ENCODE measurements at places on chromosomes 1 and 21. TPM values are rescaled to one million over a fixed set of nuclear protein-coding genes. Genes with fewer than 3 reads are reported as not detected.
A peak's percentile ranks its signal among the peaks of the same experiment; 100 is the strongest.

Gene TRNP1
- 182 TPM for total RNA-seq

Gene KMO
- total RNA-seq: not detected

Gene KRTAP12-2
- total RNA-seq: not detected

Gene NES
- total RNA-seq: 0.44 TPM

GRCh38 chr1:243944429-243945160 is 94.6 kb upstream of the AKT3 start:
- DNase-seq: peak; percentile 7

DNA sequence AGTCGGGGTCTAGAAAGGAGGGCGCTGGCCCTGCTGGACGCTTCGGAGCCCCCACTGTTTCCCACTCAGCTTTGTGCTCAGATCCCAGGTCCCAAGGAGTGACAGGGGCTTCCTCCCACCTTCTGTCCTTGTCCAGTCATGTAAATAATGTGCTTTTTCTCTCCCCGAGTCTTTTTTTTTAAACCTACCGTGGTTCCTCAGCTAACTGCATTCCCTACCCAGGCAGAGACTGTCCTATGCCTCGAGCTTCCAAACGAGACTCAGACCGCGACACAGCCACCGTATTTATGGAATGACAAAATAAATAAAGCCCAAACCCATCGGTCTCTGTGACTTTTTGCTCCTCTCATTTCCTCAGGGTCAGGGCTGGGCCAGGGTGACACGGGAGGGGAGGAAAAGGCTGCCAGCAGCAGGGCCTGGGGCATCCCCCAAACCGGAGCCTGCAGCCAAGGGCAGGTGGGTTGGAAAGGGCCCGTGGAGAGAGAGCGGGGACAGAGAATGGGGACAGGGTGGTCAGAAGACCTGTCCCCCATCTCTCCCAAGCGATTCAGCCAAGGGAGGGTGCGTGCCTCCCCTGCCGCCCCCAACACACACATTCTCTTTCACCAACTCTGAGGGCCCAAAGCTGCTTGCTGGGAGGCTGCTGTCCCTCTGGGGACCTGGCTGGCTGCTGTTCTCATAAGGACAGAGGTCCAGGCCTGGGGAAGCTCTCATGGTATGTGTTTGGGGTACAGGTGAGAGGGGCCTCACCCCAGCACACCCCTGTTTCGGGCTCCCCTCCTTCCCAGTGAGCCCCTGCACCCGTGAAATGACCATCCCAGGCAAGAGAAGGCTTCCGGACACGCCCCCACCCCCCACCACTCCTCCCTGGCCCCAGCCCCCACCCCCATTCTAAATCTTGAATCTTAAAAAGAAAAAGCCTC is 55.4 kb downstream of the KCNAB2 start:
- no peak for DNase-seq

GRCh38 chr1:48092401-48092800 is 95.2 kb upstream of the TRABD2B start:
- DNase-seq: no peak

DNA sequence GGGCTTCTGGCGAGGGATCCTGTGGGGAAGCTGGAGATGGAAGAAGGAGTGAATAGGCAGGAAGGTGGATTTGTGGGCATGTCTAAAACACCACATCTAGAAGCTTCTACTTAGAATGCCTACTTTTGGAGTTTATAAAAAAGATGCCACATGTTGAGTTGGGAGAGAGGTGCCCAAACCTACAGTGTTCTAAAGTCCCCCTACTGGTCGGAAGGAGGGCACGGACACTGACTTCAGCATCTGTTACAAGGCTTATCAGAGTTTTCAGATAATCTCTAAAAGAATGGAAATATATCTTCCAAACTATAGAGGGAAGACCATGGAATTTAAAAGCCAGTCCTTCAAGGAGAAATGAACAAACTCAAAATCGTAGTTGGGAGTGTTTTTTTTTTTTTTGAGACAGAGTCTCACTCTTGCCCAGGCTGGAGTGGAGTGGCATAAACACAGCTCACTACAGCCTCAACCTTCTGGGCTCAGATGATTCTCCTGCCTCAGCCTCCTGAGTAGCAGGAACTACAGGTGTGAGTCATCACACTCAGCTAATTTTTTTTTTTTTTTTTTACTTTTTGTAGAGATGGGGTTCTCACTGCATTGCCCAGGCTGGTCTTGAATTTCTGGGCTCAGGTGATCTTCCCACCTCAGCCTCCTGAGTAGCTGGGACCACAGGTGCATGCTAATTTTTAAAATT is 14.8 kb downstream of the IBA57 start:
- DNase-seq: peak; percentile 35

GRCh38 chr1:110319332-110320167 is 19.6 kb upstream of the RBM15 start:
- no peak for DNase-seq

DNA sequence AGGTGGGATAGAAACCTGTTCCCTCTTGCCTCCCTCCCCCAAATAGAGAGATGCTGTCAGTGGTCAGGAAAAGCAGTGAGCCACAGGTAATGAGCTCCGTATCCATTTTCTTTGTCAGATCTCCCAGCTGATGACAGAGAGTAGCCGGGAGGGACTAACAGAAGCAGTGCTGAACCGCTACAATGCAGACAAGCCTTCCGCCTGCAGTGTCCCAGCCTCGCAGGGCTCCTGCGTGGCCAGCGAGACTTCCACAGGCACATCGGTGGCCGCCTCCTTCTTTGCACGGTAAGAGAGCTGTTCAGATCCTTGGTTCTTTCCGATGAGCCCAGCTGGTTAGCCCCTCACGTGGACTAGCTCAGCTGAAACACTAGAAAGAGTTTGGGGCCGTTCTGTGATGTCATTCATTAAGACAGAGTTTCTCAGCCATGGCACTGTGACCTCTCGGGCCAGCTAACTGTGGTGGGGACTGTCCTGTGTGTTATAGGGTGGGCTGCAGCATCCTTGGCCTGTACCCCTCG is 264.7 kb downstream of the KIF26B start:
- no peak for DNase-seq

DNA sequence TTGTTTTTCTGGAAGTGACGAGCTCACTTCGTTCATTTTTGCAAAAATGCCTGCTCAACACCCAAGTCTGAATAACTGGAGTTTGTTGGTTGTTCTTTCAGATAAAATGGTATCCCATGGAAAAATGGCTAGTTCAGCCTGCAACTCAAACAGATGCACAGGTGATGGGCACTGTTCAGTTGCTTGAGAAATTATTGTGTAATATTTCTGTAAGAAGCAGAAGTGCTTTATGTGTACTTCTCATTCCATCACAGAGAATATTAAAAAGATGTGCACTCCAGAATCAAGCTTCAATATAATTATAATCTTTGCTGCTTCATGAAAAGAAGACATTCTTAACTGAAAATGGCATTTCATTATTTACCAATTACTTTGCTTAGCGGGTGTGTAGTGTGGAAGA is 9.1 kb downstream of the SYT2 start:
- no peak for DNase-seq

GRCh38 chr21:29233256-29233546 is 65.5 kb upstream of the BACH1 start:
- DNase-seq: no peak
